Vein endothelial cell (primary cell): ENCODE measurements at places on chromosomes 6 and 20. TPM values are rescaled to one million over a fixed set of nuclear protein-coding genes. Genes with fewer than 3 reads are reported as not detected.

Gene WFDC12
- total RNA-seq: not detected in 2 replicates

Gene ZNF391
- total RNA-seq: under 0.01 and 1.6 TPM in 2 replicates

Gene SIRPB2
- 4.2 and 4.6 TPM in 2 replicates for total RNA-seq

Gene FAM50B
- total RNA-seq: 3.5 and 5.6 TPM in 2 replicates

Gene GSTA1
- total RNA-seq: not detected in 2 replicates

Gene PRRT1
- not detected in 2 replicates for total RNA-seq

Gene DDX43
- total RNA-seq: 2.0 and 2.9 TPM in 2 replicates

Gene PCK1
- not detected in 2 replicates for total RNA-seq

Gene TSBP1
- total RNA-seq: not detected in 2 replicates

Gene PTP4A1
- 27.4 and 35.8 TPM in 2 replicates for total RNA-seq
